Tibial artery (tissue), 4 donors: ENCODE measurements at places on chromosomes 4 and X.

DNA sequence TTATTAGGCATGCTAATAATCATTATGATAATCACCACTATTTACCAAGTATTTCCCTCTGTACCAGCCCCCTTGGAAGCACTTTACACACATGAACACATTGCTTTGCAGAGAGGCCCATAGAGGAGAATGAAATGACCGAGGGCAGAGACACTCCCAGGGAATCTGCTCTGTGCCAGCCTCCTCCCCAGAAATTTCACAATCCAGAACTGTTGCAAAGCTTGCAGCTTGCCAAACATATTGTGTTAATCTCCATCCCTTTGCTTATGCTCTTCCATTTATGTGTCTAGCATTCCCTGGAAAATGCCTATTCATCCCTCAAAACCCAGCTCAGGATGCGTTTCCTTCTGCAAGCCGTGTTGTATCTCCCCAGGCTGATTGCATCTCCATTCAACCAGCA lies 37.8 kb downstream of the CYTL1 start:
- no peak overlapping the region for H3K4me3 ChIP-seq
- H3K27me3 ChIP-seq, result no peaks in the 10 kb centered on the region
- no peaks in the 10 kb centered on the region for H3K4me1 ChIP-seq
- H3K27ac ChIP-seq, result no peak overlapping the region
- peak; percentile 50 for DNase-seq

- no peaks in the 10 kb centered on the region for H3K36me3 ChIP-seq
- H3K4me1 ChIP-seq, result peaks cover 11% of the 10 kb centered on the region
- DNase-seq, result no peak
- no peak overlapping the region for H3K27ac ChIP-seq
- H3K27me3 ChIP-seq, result no peaks in the 10 kb centered on the region
- no peak overlapping the region for H3K4me3 ChIP-seq
Measured at GRCh38 chr4:48683784-48684666, 96.1 kb downstream of the FRYL start.

DNA sequence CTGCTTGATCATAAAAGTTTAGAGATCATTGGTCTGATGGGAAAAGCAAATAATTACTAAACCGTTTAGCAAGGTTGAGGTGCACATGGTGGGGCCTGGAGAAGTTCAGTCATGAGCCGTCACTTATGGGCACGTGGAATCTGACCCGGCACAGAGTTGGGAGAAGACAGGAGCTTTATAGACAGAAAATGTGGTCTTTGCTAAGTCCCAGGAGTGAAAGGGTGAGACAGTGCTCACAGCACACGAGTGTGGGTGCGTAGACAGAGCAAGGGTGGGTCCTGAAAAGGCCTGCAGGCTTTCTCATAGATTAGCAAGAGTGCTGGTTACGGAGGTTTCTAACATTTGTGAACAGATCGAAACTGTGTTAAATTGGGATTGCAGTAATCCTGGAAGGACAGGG lies 43.8 kb downstream of the HTT start:
- no peaks in the 10 kb centered on the region for H3K27me3 ChIP-seq
- no peak overlapping the region for H3K27ac ChIP-seq
- DNase-seq, result no peak
- H3K36me3 ChIP-seq, result peaks cover 49% of the 10 kb centered on the region

DNA sequence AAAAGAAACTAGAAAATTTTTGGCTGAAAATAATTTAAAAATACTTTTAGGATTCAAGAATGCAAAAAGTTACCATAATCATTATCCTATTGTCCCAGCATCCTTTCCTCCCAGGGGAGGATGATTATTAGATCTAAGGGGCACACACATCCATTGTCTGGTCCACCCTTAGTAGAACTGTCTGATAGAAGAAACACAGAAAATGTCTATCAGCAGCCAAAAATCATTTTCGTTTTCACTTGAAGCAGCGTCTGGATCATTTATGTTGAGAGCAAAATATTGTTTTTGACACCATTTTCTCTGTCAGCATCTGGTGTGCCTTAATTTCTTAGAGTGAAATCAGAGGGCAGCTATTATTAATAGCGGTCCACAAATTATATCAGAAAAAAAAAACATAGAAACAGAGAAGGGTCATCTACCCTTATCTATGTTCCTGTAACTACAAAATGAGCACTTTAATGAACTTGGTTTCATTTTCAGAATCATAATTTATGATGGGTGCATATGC lies 446.3 kb downstream of the TRAM1L1 start:
- H3K4me1 ChIP-seq, result no peaks in the 10 kb centered on the region
- no peak for DNase-seq
- no peaks in the 10 kb centered on the region for H3K27me3 ChIP-seq
- H3K36me3 ChIP-seq, result no peaks in the 10 kb centered on the region
- no peak overlapping the region for H3K27ac ChIP-seq
- no peak overlapping the region for H3K4me3 ChIP-seq

- DNase-seq, result no peak
- no peaks in the 10 kb centered on the region for H3K4me1 ChIP-seq
- no peak overlapping the region for H3K4me3 ChIP-seq
- H3K36me3 ChIP-seq, result no peaks in the 10 kb centered on the region
Measured at GRCh38 chr4:149765630-149766029, 50.0 kb downstream of the IQCM start.
